ENCODE measurements at places on chromosomes 7 and 10. TPM values are rescaled to one million over a fixed set of nuclear protein-coding genes. Genes with fewer than 3 reads are reported as not detected.

- DNase-seq, result no peak
Measured at GRCh38 chr7:82423446-82423845, 20.1 kb downstream of the CACNA2D1 start.

DNA sequence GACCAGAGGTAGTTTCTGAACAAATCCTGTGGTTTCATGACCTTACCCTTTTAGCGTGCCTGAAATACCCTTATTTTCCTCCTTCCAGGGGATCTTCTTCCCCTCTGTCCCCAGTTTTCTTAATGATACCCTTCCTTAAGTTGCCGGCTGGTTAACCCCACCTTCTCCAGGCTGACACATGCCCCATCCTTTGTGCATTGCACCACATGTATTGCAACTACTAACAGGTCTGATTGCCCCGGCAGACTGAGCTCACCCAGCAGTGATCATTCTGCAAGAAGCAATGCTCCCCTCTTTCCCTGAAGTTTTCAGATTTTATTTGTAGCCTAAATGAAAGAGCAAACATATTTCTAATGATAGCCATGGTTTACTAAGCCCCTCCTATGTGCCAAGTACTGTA, 108.2 kb downstream of the HIP1 start:
- DNase-seq, result no peak

UPK3B gene
- 6.0 TPM for total RNA-seq

- no peak for DNase-seq
Measured at GRCh38 chr7:134625550-134625949, 21.1 kb upstream of the BPGM start.

MEOX2 gene
- total RNA-seq, result 12.6 TPM

GRCh38 chr10:17984056-17984455, 32.3 kb downstream of the SLC39A12 start:
- DNase-seq, result no peak

COL26A1 gene
- not detected for total RNA-seq

- DNase-seq, result no peak
Measured at GRCh38 chr7:91569728-91570457, 305.7 kb downstream of the FZD1 start.

DPYSL4 gene
- total RNA-seq, result not detected

SLC18A3 gene
- not detected for total RNA-seq

DNA sequence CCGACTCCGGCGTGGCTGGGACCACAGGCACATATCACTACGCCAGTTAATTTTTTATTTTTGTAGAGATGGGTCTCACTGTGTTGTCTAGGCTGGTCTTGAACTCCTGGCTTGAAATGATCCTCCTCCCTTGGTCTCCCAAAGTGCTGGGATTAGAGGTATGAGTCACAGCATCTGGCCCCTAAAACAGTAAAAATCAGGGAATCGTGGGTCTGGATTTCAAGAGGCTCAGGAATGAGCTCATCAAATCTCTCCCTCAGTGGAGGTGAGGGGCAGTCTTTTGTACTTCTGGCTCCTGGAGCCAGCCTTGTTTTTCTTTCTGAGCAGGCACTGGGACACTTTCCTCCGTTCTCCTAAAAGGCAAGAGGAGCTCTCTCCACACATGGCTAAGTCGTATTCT, 32.1 kb upstream of the RHEB start:
- DNase-seq, result no peak

PTEN gene
- total RNA-seq, result 44.6 TPM

DNA sequence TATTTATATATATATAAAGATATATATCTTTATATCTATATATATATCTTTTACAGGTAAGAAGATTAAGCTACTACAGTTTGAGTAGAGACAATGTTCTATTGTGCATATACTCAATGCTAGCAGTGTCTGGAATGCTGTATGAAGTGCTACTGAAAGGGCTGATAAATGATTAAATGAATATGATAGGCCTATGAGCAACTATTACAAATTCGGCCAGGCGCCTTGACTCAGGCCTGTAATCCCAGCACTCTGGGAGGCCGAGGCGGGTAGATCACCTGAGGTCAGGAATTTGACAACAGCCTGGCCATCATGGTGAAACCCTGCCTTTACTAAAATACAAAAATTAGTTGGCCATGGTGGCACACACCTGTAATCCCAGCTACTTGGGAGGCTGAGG, 297.1 kb downstream of the CACNA2D1 start:
- DNase-seq, result no peak

DNA sequence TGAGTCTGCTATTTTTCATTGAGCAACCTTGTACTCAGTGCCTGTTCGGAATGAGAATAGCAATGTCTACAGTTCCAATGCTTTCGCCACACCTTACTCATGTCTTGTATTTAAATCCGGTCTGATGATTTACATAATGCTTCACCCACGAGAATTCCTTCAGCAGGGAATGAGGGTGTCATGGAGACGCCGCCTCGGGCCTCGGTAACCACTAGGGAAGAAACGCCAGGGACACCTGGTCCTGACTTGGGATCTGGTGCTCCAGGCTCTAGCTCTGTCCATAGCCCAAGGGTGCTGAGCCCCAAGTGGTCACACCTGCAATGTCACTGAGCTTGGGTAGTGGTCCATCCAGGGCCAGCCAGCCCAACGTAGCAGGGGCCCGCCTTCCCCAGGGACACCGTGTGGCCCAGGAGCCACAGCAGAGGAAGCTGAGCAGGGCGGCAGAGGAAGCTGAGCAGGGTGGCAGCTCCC, 37.4 kb downstream of the PRKAG2 start:
- DNase-seq, result no peak

FBXO24 gene
- 0.29 TPM for total RNA-seq

TSPAN15 gene
- 137 TPM for total RNA-seq

DNA sequence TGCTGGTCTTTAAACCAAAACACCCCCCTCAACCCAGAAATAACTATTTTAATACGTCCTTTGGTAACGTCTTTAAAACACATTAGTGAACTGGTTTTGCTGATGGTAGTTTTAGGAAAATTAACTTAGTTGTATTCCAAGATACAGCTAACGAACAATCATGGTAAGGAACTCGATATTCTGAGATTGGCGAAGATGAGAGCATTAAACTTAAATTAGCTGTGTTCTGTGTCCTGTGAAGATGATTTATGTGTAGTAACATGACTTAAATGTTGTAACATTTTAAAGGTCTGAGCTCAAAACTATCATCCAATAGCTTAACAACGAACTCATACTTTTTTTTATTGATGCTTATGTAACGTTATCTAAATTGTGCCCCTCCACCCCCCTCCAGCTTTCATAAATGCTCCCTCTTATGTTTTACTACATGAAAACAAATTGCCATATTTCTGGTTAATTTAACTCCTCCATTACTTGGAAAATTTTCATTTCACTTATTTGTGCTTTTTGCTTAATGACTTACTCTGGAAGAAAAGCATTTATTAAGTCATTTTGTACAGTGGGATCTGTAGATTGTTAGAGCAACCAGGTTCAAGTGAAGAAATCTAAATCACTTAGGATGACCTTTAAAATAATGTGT, 1.7 kb downstream of the SDK1 start:
- no peak for DNase-seq

PLXDC2 gene
- not detected for total RNA-seq

IL15RA gene
- 42.4 TPM for total RNA-seq

GRCh38 chr10:76329891-76330575, 898.6 kb downstream of the LRMDA start:
- DNase-seq, result no peak

DNA sequence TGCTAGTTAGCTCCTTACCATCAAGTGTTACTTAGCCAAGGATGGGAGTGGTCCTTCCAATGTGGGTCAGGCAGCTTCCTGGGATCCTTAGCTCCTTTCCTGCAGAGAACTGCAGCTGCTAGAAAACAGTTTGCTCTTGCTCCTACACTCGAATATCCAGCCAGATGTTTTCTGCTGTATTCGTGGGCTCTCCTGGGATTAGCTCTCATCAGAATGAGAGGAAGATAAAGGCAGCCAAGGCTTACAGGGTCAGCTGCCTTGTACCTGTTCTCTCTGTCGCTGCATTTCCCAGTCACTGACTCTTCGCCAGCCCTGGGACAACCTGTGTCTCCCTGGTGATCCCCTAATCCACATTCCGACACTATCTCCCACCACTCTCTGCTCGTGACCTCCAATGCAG, 29.0 kb downstream of the NEUROD6 start:
- no peak for DNase-seq

- DNase-seq, result no peak
Measured at GRCh38 chr7:130970696-130971095, 236.7 kb upstream of the KLF14 start.

DNA sequence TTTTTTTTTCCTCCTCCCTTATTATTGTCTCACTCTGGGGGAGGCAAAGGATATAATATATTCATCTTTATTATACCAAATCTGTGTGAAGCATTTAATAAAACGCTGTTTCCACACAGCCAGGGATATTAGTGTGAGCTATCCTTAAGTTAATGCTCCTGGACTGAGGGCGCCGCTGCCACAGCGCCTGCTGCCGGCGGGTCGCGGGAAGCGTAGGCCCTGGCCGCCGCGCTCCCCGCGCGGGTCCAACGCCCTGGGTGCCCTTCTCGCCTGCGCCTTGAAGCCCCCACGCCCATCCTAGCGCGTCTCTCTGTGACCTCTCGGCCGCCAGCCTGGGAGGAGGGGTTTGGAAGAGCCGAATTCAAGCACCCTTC, 9.5 kb upstream of the LBX1 start:
- no peak for DNase-seq

RSPH10B gene
- 0.37 TPM for total RNA-seq

TFPI2 gene
- total RNA-seq, result 218 TPM

DNA sequence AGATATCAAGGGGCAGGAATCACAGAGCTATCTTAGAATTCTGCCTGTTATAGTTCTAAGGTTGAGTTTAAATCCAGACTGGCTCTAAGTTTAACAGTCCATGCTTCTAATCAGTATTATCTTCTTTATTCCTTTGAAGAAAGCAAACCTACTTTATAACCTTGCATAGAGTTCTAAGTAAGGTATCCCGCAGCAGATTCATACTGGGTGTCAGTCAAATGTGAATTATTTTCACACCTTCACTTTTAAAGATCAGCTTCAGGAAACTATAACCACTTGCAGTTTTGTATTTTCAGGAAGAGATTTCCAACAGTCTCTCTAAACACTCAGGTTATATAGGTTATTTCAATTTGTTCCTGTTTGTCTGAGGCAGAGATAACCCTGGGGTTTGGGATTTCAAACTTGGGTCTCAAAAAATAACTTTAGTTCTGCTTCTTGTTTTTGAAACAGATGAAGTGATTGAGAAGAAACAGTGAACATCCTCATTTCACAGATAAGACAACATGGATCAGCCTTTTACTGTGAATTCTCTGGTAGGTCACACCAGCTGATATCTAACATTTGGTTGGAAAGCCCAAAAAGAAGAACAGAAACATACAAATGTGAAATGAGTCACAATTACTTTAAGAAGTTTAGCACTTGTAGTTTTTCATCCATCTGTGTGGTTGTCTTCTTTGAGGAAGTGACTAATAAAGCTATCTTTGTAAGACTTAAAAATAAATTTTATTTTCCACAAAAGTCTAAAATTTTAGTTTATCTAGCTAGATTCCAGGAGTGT, 21.4 kb downstream of the STAMBPL1 start:
- no peak for DNase-seq

DNA sequence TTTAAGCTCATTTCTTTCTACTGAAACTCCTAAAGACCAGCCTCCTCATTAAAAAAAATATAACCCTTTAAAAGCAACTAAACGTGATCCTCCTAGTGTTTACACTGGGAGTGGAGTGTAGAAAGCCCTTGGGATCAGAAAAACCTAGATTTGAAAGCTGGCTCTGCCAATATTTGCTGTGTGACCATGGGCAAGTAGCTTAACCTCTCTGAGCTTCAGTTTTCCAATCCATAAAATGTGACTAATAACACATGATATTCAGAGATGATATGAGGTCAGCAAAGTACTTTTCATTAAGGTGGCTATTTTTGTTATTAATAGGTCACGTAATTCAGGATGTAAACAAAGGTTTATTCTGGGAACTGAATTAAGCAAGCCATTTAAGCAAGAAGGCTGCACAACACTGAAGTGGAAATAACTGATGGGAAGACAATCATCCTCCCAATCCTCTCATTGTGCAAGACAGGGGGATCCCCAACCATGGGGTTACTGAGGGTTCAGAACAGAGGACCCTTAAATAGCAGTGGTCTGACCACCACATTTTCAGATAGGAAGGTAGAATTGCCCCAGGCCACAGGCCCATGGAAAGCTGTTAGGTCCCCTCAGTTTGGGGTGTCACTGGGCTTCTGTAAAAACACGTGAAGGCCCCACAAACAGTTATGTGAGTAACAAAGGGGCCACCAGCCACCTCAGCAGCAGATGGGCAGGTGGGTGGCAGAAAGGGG, 49.1 kb upstream of the EEPD1 start:
- DNase-seq, result no peak

Measured in Calu3 (cell line).